Fibroblast of skin of right biceps (primary cell): ENCODE measurements at places on chromosomes 7 and 10.

DNA sequence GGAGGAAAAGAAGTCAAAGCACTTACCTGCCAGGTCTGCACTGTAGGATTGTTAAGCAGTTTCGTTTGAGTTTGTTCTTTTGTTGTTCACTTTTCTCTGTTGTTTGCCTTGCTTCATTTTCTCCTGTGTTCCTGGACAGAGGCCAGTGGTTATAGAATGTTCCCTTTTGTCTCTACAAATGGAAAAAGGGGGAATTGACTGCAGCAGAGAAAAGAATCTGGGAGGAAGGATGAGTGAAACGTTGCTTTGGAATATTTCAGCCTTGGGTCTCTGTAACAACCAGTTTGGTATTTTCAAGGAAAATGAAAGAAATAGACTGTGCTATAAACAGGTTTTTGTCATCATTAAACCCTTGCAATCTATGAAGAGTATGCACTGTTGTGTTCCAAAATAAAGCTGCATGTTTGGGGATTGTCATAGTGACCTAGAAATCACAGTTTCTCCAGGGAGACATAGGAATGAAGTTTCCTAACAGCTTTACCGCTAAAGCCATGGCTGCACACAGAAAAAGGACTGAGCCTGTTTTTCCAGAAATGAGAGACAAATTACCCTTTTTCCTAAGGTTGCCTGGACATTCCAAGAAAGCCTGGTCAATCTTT lies 60.8 kb upstream of the HABP2 start:
- DNase-seq, result peak; percentile 71

- DNase-seq, result peak; percentile 12
Observed at GRCh38 chr7:149772956-149773434, 393 bp downstream of the ZNF467 start.

- DNase-seq, result no peak
Observed at GRCh38 chr7:3266240-3266639, 34.8 kb upstream of the SDK1 start.

GRCh38 chr7:129707910-129708499 lies 96.5 kb downstream of the NRF1 start:
- DNase-seq, result no peak

GRCh38 chr7:81704595-81704994 lies 65.3 kb downstream of the HGF start:
- no peak for DNase-seq

DNA sequence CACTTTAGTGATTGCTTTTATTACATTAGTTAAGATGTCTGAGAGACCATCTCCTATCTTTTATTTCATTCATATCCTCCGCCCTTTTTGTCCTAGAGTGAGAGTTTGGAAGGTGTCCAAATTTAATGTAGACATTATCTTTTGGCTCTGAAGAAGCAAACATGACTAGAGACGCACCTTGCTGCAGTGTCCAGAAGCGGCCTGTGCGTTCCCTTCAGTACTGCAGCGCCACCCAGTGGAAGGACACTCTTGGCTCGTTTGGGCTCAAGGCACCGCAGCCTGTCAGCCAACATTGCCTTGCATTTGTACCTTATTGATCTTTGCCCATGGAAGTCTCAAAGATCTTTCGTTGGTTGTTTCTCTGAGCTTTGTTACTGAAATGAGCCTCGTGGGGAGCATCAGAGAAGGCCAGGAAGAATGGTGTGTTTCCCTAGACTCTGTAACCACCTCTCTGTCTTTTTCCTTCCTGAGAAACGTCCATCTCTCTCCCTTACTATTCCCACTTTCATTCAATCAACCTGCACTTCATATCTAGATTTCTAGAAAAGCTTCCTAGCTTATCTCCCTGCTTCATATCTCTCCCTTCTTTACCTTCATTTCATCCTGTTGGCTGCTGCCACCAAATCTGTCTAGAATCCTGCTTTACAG lies 10.4 kb upstream of the CLCN1 start:
- DNase-seq, result peak; percentile 34

DNA sequence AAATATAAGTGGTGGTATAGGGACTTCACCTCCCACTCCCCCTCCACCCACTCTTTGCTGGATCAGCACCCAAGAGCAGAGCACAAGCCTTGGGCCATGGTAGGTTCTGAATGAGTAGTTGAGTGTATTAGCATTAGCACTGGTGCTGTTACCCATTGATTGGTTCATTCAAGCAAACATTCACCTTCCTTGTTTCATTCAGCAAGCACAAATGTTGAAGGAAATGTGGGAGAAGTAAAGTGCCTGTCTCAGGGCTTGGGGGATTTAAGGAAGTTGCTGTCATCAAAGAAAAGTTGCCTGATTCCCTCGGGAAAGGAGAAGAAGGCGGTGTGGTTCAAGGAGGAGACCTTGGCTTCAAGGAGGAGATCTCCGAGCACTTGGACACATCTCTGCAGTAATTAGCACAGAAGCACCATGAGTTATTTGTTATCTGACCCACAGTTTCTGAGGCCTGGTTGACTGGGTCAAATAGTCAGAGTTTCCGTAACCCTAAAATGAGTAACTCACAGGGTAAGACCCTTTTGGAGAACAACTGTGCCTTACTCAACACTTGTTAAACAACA lies 17.3 kb downstream of the IL2RA start:
- DNase-seq, result no peak

- no peak for DNase-seq
Observed at GRCh38 chr10:90738885-90739284, 119.0 kb downstream of the HTR7 start.
